Uterus (tissue), 4 donors: ENCODE measurements at places on chromosomes 7 and 10.
A peak's percentile ranks its signal among the peaks of the same experiment; 100 is the strongest.

- no peak for DNase-seq
These were observed 18.7 kb downstream of the HSPA12A start for GRCh38 chr10:116723428-116724281.

GRCh38 chr10:93495654-93496321 is 624 bp upstream of the CEP55 start:
- no peak for DNase-seq

- DNase-seq, result no peak
These were observed 424.0 kb downstream of the EXOC4 start for GRCh38 chr7:133676805-133677370.

- DNase-seq, result no peak
These were observed 34.7 kb upstream of the XPNPEP1 start for GRCh38 chr10:109958059-109958458.

GRCh38 chr10:102120991-102121738 is 997 bp upstream of the LDB1 start:
- peak; percentile 95 for DNase-seq

DNA sequence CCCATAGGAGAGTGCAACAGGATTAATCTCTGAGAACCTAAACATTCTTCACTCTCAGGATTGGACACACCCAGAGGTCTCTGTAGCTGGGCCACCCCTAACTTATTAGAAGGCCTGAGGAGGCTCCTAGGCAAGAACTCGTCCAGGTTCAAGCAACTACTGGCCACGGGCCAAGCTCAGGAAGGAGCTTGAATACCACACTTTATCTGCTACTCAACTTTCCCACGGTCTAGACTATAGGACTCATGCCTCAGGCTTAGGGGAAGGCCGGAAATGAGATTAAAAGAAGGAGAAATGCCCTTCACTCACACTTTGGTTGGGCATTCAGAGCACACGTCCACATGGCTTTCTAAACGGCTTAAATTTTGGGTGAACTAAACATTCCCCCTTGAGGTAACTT is 142.8 kb upstream of the PHYHIPL start:
- DNase-seq, result no peak

- DNase-seq, result no peak
These were observed 50.3 kb upstream of the NCAPG2 start for GRCh38 chr7:158754746-158755444.

- no peak for DNase-seq
These were observed 189.9 kb upstream of the PDE1C start for GRCh38 chr7:32259931-32260596.

DNA sequence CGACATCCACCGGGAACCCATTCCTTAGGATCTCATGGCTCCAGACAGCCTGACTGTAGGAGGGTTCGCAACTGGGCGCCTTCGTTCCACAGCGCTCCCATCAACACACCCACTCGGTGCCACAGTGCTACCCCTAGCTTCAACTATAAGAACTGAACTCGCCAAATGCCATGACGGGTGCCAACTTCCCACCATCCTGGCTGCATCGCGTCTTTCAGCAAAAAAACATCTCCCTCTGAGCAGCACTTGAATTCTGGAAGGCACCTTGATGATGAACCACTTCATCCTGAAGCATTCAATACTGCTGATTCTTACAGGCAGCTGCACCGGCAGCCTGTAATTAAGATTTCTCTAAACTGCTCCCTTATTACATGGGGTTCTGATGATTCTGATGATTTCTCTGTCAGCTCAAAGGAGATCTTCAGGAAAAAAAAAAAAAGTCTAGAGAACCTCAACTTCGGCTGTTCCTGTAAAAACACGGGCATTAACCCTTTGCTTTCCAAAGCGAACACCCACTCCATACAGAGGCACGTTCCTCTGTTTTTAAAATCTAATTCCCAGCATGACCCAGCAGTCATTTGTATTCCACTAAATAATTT is 1.3 kb downstream of the CYTH3 start:
- DNase-seq, result peak; percentile 50

GRCh38 chr7:114865564-114865963 is 56.3 kb upstream of the MDFIC start:
- peak; percentile 30 for DNase-seq

DNA sequence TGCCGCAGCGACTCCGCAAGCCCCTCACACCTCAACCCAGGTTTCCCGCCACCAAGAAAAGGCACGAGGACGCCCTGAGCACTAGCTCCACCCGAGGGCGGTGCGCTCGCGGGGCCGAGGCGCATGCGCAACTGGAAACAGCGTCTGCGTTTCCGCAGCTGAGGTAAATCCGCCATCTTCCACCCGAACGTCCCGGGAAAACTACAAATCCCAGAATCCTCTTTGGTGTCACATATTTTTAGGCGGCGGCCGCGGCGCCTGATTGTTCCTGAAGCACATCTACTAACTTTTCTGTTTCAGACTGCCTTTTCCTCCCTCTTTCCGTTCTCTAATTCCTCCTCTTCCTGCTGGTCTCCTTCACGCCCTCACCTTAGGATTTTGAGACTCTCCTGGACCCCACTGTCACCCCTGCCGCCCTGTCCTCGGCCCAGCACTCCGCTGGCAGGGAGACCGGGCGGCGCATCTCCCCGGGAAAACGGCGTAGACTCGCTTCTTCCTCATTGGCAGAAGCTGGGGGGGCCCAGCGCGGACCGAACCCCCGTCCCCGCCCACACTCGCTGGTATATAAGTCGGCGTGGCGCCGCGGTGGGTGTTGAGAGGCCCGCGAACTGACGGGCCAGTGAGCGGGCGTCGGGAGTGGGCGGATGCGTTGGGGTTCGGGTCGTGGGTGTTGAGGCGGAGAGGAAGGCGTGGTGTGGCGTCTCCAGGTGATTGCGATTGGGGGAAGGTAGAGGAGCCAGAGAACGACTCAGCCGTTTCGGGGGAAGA is at the start of gene ZCWPW1:
TSS of gene ZCWPW1 (minus strand) at position 505 of the 768 bp plus-strand sequence. CDS start 8,054 bp downstream, outside the sequence.
- peak; percentile 96 for DNase-seq

DNA sequence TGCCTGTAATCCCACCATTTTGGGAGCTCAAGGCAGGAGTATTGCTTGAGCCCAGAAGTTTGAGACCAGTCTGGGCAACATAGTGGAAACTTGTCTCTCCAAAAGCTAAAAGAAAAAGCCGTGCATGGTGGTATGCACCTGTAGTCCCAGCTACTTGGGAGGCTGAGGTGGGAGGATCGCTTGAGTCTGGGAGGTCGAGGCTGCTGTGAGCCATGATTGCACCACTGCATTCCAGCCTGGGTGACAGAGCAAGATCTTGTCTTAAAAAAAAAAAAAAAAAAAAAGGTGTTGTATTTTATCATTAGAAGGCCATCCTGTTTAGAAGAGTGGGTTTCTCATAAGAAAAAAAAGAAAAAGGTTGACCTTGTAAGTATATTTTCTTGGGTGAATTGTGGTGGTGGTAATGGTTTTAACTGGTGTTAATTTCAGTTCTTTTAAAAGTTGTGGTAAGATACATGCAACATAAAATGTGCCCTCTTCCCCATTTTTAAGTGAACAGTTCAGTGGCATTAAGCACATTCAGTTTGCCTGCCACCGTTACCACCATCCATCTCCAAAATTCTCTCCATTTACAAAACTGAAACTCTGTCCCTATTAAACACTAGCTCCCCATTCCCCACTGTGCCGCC is 34.7 kb downstream of the GRIFIN start:
- no peak for DNase-seq

- no peak for DNase-seq
These were observed 6.0 kb upstream of the PON1 start for GRCh38 chr7:95330204-95330960.

- DNase-seq, result no peak
These were observed 2.1 kb downstream of the CNNM1 start for GRCh38 chr10:99331207-99331803.

GRCh38 chr10:76309741-76310587 is 878.5 kb downstream of the LRMDA start:
- peak; percentile 65 for DNase-seq

- DNase-seq, result no peak
These were observed 10.9 kb upstream of the KCNMA1 start for GRCh38 chr10:77648472-77648871.

GRCh38 chr7:76333511-76334101 is 25.2 kb downstream of the YWHAG start:
- no peak for DNase-seq

DNA sequence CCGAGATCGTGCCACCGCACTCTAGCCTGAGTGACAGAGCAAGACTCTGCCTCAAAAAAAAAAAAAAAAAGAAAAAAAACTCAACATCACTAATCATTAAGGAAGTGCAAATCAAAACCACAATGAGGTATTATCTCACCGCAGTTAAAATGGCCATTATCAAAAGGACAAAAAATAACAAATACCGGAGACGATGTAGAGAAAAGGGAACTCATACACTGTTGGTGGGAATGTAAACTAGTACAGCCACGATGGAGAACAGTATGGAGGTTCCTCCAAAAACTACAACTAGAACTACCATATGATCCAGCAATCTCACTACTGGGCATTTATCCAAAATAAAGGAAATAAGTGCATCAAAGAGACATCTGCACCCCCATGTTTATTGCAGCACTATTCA is 24.3 kb downstream of the GRK5 start:
- no peak for DNase-seq

DNA sequence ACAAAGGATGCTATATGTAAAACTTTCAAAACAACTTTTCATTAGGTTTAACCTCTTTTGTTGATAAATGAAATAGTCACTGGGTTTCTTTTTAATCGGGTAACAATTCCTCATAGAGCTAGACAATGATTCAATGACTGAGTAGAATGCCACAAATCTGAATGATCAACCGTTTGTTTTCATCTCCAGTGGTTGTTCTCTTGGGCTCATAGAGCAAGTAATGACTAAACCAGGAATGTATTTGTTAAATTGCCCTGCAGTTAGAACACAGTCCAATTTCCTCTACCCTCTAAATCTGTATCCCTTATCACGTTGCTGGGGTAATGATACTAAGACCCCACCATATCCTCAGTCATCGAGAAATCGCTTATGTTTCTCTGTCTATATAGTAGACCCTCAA is 40.0 kb downstream of the CNNM1 start:
- no peak for DNase-seq

GRCh38 chr7:4182605-4183300 is 499.3 kb upstream of the FOXK1 start:
- DNase-seq, result no peak

- no peak for DNase-seq
These were observed 20.0 kb downstream of the AKR1D1 start for GRCh38 chr7:138095972-138096935.

- DNase-seq, result no peak
These were observed 65.7 kb upstream of the NOBOX start for GRCh38 chr7:144468990-144469732.

- no peak for DNase-seq
These were observed 93.7 kb downstream of the ELAPOR2 start for GRCh38 chr7:86965727-86966120.

GRCh38 chr7:44759246-44759645 is 10.6 kb downstream of the ZMIZ2 start:
- DNase-seq, result no peak

DNA sequence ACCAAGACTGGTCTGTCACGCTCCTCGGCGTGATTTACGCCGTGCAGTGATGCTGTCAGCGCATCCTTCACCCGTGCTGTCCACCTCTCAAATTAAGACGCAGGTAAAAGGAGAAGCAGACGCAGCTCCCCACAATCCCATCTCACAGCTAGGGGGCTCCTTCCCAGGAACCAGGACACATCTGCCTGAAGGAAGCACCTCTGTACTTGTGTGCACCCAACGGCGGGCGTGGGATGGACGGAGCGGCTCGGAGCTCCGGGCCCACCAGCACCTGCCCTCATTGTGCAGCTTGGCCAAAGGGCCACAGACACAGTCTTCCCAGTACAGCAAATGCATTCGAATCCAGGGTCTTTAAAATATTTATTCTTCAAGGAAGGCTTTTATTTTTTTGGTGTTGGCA is 55.3 kb downstream of the STK32C start:
- DNase-seq, result no peak

DNA sequence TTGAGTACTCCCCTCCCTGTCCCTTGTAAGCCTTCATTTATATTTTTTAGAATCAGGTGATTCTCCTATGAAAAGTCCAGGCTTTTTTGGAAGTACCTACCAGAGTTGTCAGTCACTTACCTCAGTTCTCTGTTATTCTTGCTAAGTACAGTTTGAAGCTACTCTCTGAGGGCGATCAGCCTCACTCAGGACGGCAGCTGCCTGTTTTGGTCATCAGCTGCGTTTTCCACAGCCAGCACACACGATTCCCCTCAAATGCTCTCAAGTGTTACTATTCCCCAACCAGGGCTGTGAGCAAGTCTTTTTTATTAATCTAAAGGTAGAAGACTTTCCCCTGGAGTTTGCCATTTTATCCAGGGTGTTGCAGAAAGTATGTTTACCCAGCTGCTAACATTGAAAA is 328.6 kb downstream of the SUGCT start:
- no peak for DNase-seq

DNA sequence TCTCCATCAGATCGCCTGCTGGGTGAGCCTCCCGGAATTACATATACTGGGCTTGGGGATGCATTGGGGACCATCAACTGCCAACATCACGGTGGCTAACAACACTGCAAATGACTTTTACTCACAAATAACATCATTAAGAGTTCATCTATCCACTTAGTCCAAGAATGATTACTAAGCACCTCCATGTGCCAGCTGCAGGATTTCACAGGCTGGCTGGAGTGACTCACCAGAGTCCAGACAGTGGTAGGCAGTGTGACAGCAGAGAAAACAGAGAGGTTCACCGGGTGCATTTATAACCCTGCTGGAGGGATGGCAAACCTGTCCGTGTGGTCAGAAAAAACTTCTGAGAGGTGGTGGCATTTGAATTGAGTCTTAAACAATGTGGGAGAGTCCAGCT is 3.2 kb upstream of the IGFBP3 start:
- DNase-seq, result no peak

DNA sequence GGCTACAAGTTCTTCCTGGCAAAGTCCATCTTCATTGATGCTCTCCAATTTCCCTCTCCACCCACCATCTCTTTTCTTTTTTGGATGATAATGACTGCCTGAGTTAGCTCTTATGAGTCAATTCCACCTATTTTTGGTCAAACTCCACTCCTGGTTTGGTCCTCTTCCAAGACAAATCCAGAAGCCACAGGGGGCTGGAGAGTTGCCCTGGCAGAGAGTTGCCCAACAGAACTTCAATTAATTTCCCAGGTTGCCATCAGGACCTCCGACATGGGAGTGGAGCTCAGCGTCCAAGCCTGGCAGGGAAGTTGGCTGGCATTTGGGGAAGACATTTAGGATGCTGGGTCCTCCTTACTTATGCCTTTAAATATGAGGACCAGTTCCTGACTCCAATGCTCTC is 29.2 kb upstream of the KCNMA1 start:
- DNase-seq, result no peak

GRCh38 chr7:1400371-1400770 is 58.9 kb downstream of the MICALL2 start:
- no peak for DNase-seq

DNA sequence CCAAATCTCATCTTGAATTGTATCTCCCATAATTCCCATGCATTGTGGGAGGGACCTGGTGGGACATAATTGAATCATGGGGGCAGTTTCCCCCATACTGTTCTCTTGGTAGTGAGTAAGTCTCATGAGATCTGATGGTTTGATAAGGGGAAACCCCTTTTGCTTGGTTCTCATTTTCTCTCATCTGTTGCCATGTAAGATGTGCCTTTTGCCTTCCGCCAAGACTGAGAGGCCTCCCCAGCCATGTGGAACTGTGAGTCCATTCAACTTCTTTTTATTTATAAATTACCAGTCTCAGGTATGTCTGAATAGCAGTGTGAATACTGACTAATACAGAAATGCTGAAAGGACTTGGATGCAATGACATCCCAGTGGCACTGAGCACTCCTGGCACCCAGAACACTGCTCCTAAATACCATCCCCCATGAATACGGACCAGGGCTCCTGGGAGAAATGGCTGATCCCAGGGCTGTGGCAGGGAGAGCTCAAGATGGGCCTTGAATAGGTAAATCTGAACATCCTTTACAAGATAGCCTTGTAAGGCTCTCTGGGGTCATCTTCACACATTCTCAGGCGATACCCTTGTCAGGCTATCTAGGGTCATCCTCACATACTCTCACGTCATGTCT is 19.4 kb downstream of the ZFAND2A start:
- no peak for DNase-seq
